Jurkat, Clone E6-1 (cell line): ENCODE measurements at places on chromosomes 1 and 21.

GRCh38 chr1:228160201-228160761 lies 5.3 kb upstream of the IBA57 start:
- DNase-seq = no peak

DNA sequence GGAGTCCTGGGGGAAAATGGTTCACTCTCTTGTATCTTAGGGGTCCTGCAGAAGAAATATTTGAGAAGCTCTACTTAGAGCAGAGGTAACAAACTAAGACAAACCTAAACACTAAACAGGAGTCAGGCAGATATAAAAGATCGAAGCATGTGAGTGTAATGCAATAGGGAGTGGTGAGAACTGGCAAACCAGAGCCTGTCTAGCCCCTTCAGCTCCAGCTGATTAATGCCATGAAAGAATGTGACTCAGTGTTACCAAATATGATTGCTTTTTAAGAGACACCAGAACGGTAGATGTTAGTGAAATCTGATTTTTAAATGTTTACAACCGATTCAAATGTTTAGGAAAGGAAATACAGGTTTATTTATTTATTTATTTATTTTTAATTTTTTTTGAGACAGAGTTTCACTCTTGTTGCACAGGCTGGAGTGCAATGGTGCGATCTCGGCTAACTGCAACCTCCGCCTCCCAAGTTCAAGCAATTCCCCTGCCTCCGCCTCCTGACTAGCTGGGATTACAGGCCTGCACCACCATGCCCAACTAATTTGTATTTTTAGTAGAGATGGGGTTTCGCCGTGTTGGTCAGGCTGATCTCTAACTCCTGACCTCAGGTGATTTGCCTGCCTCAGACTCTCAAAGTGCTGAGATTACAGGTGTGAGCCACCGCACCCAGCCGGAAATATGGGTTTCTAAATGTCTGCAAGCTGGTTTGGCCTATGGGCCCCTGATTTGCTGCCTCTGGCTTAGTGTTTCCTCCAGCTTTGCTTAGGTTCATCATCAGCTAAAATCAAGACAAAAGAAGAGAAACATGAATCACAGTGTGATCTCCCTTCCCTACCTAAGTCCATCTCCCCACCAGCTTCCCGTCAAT lies 12.2 kb downstream of the TXNIP start:
- DNase-seq = no peak

GRCh38 chr1:20660847-20661206 lies 342 bp downstream of the DDOST start:
- DNase-seq = no peak

- no peak for DNase-seq
Measured at GRCh38 chr1:56806804-56807203, 12.4 kb downstream of the FYB2 start.

GRCh38 chr1:169809370-169810095 lies 14.8 kb upstream of the METTL18 start:
- peak; percentile 26 for DNase-seq

- DNase-seq = no peak
Measured at GRCh38 chr1:176560681-176561080, 97.7 kb downstream of the PAPPA2 start.

DNA sequence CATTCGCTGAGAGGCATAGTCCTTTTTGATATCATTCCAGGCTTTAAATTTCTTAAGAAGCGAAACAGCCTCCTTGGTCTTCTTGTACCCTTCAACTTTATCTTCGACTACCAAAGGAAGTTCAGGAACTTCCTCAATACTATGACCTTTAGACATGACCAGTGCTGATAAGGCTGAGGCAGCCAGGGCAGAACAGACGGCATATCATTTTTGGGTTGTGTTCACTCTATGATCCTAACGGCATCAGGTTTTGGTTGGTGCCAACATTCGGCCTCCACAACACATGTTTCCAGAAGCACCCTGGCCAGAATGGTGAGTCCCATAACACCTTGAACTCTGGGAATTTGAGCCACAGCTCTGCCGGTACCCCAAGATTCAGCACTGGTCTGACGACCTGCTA lies 31.4 kb upstream of the MYOC start:
- DNase-seq = no peak

GRCh38 chr1:25195835-25196234 lies 36.5 kb downstream of the SYF2 start:
- no peak for DNase-seq

- DNase-seq = no peak
Measured at GRCh38 chr1:53678507-53678906, 60.5 kb downstream of the GLIS1 start.

DNA sequence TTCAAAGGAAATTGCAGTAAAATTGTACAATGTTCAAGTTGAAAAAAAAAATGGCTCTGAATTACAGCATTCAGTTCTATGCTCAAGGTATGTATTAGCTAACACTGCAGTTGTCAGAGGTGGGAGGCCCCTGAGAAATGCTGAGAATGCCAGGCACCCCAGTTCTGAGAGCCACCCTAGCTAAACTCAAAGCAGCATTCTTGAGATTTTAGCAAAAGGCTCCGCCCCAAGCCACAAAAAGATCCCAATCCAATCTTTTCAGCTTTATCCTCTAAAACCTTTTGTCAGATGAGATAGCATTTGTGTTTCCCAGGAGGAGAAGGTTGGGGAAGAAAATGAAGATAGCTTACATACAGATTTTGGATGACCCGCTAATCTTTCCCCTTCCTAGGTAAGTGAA lies 68.8 kb downstream of the SMYD2 start:
- DNase-seq = no peak

DNA sequence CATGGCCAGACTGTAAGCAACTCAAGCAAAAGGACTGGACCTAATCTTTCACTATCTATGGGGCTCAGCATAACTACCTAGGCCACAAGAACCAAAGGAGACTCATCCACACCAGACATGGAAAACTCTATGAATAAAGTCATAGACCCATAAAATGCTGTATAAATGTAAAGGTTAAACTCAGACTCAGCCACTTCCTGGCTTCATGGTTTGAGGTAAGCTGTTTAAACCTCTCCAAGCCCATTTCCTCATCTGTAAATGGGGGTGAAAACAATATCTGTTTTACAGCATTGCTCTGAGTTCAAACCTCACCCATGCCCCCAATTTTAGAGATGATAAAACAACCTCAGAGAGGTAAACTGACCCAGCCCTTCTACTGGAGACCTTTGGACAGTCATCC lies 4.0 kb upstream of the SMIM12 start:
- peak; percentile 64 for DNase-seq

DNA sequence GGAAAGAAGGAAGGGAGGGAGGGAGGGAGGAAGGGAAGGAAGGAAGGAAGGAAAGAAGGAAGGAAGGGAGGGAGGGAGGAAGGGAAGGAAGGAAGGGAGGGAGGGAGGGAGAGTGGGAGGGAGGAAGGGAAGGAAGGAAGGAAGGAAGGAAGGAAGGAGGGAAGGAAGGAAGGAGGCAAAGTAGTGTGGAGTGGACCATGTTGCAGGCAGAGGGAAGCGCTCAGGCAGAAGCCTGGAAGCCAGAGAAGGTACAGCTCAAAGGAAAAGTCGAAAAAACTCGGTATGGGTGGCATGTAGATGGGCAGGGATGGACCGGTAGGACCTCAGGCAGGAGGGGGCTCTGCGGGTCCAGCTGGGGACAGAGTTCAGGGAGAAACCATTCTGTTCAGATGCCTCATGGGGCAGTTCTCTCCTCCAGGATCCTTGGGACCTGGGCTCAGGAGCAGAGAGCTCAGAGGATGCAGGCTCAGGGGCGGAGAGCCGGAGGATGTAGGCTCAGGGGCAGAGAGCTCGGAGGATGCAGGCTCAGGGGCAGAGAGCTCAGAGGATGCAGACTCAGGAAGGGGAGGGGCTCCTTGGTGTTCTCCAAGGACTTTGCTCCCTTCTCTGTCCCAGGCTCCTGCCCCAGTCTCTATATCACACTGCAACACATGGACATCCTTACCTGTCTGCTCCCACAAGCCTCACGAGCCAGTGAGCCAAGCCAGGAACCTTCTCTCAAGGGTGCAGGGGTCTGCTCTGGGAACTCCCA lies 13.6 kb upstream of the PADI3 start:
- DNase-seq = no peak

- DNase-seq = no peak
Measured at GRCh38 chr1:82755671-82756070, 954.9 kb downstream of the ADGRL2 start.
